ENCODE measurements at places on chromosomes 4 and X.

GRCh38 chr4:17577665-17578481 is 875 bp downstream of the LAP3 start:
- DNase-seq = no peak

- no peak for DNase-seq
Observed at GRCh38 chr4:110514889-110515479, 39.0 kb downstream of the ENPEP start.

DNA sequence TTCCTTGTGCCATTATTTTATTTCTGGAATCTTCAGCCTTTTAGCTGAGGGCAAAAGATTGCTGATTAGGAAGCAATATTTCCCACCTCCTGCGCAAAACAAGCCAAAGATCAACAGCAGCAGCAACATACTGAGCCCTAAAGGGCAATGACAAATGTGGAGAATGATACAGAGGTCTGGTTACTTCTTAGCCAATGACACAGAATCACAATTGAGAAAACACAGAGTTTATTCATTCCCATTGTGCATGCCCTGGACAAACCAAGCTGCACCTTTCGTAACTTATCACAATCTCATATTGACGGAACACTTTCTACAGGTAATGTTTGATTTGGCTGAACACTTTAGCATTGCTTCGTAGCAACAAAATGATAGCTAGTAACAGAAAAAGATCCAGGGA is 13.4 kb downstream of the F9 start:
- DNase-seq = no peak

DNA sequence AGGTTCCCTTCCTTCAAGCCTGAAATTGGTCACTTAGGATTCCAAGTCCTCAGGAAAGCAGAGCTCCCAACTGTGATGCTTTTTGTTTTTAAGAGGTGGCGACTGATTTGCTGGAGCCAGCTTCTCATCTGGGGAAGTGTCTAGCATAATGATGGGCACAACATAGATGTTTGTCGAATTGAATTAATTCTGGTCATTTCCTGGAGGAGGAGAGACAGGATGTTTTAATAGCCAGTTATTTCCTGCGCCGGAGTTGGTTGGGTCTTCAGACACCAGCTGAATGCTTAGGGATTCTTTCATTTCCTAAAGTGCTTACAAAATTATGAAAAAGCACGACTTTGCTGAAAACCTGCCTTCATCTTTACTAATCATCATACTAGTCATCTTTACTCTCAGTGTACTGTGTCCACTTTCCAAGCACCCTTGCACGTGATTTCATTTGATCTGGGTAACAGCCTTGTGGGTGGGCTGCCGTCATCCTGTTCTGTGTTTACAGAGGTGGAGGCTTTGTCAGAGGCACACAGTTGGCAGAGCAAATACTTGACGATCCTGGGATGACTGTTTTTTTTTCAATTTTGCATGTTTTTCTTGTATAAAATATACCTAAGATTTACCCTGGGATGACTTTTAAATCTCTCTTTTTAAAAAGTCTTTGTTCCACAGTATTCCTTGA is 49.5 kb downstream of the RGS12 start:
- DNase-seq = no peak

DNA sequence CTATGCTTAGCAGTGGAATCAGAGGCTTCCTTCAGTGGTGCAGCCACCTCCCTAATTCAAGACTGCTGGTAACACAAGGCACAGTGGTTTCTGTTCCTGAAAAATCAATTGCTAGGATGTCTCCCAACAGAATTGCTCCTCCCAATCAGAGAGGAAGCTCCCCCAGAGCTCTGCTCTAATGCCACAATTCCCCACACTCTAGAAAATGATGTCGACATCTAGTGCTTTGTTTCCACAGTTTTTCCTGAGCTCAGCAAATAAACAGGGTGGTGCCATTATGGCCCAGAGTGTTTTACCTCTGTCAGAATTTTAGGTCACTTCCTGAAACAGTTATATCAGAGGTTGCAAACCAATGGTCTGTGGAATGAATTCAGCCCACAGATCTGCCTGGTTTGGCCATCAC is 24.7 kb downstream of the TAB3 start:
- no peak for DNase-seq

DNA sequence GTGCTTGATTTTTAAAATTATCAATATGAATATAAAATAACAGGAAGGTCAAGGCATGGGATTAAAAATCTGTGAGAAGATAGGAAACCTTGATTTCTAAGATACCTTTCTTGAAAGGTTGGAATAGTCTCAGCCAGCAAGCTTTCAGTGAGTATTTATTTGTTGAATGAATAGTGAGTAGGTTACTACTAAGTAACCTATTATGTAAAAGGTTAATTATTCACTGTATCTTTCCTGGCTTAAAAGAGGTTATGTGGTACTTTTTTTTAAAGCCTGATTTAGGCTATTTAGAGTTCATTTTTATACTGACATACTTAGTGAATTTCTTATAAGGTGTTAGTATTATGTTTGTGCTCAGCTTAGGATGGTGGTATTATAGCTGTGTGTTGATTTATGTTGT is 123.5 kb downstream of the PTPN13 start:
- no peak for DNase-seq

- no peak for DNase-seq
Observed at GRCh38 chr4:73139991-73140390, 70.5 kb upstream of the COX18 start.

- DNase-seq = no peak
Observed at GRCh38 chrX:69032601-69033000, 132.7 kb downstream of the PJA1 start.

DNA sequence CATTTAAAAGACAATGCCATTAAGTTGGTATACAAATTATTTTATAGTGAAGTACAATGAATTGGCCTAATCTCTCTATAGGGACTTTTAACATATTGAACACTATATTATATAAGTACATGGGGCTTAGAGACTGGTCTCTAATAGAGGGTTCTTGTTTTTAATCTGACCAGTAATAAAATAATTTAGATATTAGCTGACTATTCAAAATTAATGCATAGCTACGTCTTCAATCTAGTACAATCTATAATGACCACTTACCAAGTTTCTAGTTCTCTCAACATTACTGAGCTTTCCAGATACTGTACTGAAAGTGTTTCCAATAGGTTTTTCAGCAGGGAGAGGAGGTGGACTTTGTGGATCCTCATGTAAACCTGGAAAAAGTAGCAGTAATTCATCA is 59.6 kb downstream of the RPS3A start:
- no peak for DNase-seq

DNA sequence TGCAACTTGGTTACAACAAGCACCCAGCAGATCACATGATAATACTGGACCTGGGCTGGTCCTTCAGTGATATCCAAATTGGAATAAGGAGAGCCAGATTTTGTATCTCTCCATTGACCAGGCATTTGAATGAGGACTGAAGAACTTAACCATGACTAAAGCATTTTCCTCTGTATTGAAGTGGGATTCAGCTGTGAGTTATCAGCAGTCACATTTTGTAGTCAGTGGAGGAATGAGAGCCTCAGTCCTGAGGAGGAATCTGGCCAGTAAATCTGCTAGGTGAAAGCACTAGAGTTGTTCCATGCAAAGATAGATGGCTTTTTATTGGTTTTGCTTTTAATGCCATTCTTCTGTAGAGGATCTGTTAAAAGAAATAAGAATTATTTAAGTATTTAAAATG is 1506.0 kb downstream of the PCDH7 start:
- no peak for DNase-seq

GRCh38 chr4:88457307-88458103 is 586 bp downstream of the HERC5 start:
- peak; percentile 15 for DNase-seq

GRCh38 chr4:71186566-71187403 is 152.0 kb upstream of the SLC4A4 start:
- peak; percentile 14 for DNase-seq

DNA sequence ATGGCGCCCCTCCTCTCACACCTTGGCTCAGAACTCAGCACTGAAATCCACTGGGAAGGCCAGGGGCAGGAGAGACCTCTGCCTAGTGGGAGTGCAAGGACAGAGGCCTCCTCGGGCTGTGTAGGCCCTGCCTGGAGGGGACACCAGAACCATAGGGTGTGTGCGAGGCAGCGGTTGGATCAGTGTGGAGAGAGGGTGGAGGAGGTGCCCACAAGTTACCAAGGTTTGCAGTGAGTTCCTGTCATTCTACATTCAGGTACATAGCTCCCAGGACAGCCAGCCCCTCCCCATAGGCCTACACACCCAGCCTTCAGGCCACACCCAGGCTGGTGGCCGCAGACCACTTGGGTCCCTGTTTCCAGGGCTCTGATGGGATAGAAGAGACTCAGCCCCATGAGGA is 19.2 kb upstream of the SPON2 start:
- DNase-seq = no peak

GRCh38 chrX:30308263-30309138 is 689 bp downstream of the NR0B1 start:
- no peak for DNase-seq

DNA sequence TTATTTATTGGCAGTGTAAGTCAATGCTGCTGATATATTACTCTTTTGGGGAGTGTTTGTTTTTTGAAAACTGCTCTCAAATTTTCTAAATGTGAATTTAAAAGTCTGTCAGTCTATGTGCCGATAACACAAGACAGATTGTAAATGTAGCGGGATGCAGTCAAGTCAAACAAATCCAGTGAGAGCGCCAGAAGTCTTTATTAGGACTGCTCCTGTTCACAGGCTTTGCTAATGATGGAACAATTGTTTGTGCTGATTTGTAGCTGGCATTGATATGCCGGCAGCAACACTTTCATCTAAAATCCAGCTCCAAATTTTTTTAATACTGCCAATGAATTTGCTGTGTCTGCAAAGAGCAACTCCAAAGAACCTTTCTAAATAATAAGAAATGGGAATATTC is 78.7 kb upstream of the TET2 start:
- DNase-seq = no peak

DNA sequence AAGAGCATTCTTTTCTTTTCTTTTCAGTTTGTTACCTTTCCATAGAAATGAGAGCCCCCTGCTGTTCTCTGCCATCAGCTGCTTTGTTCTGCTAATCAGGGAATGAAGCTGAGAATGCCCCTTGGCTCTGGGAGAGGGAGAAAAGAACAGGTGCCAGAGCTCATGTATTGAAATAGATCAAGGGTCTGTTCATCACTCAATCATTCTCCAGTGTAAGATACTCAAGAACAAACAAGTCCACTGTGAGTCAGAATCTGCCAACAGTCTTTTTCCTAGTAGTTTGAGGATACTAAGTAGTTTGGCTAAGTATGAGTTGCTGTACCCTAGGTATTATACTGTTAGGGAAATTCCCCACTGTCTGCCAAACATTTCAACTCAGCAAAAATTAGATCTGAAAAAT is 144.3 kb downstream of the RTL3 start:
- no peak for DNase-seq

- DNase-seq = no peak
Observed at GRCh38 chrX:20015945-20016615, 25.2 kb upstream of the BCLAF3 start.

DNA sequence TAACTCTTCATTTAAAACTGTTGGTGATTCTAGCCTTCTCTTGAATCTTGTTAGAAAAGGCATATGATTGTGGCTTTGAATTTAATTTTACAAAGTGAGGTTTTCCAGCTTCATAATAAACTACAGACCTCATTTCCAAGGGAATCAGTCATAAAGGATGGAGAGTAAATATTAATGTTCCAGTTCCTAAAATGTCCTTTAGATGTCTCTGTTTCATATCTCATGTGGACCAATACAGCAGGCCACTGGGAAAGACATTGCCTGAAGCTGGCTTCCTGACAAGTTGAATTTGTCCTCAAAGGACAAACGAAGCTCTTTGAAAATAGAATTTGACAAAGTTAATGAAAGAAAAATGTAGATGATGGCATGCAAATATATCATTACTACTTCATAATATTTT is 125.4 kb downstream of the ZNF330 start:
- no peak for DNase-seq

DNA sequence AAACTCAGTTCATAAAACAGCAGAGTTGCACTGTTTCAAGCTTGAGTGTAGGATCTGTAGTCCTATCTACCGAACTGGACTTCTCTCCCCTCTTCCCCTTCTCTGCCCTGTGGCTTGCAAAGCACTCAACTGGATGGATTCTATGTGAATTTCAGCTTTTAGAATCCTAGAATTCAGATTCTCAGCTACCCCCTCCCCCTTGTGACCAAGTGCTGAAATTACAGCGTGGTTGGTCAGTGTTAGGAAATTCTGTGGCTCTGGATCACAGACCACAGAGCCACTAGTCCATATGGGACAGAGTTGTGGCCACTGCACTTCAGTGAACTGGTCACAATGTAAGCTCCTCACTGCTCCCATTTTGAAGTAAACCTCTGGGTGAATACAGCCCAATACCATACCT is 64.6 kb upstream of the TRPC5 start:
- no peak for DNase-seq

GRCh38 chr4:83618431-83618830 is 82.5 kb downstream of the GPAT3 start:
- no peak for DNase-seq

DNA sequence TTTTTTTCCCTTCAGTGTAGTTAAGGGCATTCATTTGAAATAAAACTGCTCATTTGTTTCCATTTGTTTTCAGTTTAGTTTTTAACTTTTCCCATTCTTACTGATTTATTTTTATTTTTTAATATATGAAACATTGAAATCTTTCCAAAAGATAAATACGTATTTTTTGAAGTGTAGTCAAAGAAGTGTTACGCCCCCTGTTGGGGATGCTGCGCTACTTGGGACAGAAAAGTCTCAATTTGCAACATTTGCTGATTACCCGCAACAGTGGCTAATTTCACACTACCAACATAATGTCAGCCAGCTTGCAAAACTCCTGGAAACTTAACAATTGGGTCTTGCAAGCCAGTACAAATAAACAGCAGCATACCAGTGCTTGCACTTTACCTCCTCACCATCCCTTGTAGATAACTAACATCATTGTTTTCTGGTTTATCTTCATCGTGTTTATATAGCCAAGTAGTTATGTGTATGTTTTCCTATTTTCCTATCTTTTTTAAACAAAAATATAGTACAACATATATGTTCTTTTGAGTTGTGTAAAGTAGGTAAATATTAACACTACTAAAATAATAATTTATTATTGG is 158.6 kb downstream of the STPG2 start:
- no peak for DNase-seq

DNA sequence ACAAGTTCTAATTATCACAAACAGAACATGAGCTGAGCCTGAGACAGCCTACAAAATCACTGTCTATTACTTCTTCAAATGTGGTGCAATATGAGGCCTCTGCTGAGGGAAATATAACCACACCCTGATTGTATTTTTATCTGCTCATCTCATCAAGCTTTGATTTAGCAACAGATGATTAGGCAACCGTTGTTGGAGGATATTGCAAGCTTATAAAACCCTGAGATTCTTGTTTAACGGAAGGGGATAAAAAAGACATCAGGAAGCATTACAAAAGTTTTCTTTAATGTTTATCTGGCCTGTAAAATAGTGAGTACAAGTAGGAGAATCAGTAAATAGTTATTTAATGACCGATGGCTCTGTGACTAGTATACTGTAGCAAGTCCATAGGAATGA is 108.5 kb downstream of the ZNF330 start:
- no peak for DNase-seq
